Stomach (tissue), 19 donors: ENCODE measurements at places on chromosomes 1 and 21.
A peak's percentile ranks its signal among the peaks of the same experiment; 100 is the strongest.

DNA sequence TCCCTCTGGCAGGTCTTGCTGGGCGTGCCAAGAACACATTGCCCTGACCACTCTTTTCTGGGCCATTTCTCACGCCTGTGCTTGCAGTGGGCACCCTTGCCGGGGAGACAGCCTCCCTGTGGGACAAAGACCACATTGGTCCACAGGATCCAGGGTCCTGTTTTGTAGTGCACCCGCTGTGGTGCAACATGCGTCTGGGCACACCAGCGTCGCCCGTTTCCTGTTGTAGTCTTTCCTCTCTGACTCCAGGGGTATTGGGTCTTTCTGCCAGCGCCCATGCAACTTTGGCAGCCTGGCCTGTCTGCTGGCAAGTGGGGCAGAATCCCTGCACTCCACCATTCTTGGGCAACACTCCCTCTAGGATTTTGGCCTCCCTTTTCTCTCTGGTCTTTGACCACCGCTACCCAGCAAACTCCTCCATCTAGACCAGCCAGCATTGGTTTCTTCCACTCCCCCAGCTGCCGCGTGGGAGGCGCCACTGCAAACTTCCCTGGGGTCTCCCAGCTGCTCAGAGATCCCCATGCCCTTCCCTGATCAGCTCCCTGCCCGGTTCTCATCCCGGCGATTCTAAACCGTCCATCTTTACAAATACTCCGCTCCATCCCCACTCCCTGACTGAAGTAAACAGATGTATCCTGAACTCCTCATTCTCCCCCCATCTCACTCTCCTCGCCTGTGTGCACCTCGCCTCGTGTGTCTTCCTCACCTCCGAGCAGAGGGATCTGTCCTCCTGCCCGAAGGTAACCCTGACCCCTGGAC, 1.2 kb upstream of the TPRG1L start:
- H3K27ac ChIP-seq, result no peak overlapping the region
- H3K36me3 ChIP-seq, result peaks cover 22% of the 10 kb centered on the region
- no peaks in the 10 kb centered on the region for H3K27me3 ChIP-seq
- DNase-seq, result no peak

DNA sequence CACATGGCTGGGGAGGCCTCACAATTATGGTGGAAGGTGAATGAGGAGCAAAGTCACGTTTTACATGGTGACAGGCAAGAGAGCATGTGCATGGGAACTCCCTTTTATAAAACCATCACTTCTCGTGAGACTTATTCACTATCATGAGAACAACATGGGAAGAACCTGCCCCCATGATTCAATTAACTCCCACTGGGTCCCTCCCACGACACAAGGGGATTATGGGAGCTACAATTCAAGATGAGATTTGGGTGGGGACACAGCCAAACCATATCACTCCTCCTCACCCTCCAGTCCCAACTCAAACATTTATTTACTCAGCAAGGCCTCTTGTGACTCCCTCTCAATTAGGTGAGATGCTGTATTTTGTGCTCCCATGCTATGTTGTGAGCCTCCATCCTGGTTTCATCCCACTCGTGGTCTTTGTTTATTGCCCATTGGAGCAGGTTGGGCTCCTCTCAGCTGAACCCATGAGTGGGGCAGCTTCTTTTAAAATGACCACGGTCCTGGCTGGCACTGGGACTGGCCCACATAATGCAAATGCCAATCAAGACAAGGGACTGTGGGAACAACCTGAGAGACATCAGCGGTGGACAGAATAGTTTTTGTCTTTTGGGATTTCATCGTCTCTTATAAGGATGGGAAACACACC, 28.8 kb downstream of the IRF2BP2 start:
- no peak for DNase-seq
- H3K27me3 ChIP-seq, result no peaks in the 10 kb centered on the region
- H3K4me1 ChIP-seq, result peaks cover 18% of the 10 kb centered on the region
- no peak overlapping the region for H3K4me3 ChIP-seq

DNA sequence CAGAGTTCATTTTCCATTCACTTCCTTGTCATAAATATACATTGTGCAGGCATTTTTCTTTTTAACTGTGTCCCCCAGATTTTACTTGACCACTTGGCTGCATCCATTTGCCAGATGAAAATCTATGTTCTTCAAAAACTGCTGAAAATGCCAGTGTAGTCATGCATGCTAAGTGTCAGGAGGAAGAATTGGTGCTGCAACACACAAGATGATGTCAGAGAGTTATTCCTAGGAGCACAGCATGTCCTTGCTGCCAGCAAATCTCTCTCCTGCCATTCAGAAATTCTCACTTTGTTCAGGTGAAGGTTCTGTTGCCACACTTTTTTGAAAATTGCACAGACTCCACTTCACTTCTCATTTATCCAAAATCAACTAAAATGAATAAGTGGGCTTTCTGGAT, 106.4 kb upstream of the MAGI3 start:
- no peaks in the 10 kb centered on the region for H3K27me3 ChIP-seq
- H3K27ac ChIP-seq, result no peak overlapping the region
- H3K36me3 ChIP-seq, result no peaks in the 10 kb centered on the region
- no peaks in the 10 kb centered on the region for H3K4me1 ChIP-seq
- H3K4me3 ChIP-seq, result no peak overlapping the region
- no peak for DNase-seq

GRCh38 chr1:182389619-182390047, 2.0 kb downstream of the GLUL start:
- H3K4me1 ChIP-seq, result peaks cover 56% of the 10 kb centered on the region
- H3K27me3 ChIP-seq, result no peaks in the 10 kb centered on the region
- peak overlapping the region; percentile 98 for H3K27ac ChIP-seq

DNA sequence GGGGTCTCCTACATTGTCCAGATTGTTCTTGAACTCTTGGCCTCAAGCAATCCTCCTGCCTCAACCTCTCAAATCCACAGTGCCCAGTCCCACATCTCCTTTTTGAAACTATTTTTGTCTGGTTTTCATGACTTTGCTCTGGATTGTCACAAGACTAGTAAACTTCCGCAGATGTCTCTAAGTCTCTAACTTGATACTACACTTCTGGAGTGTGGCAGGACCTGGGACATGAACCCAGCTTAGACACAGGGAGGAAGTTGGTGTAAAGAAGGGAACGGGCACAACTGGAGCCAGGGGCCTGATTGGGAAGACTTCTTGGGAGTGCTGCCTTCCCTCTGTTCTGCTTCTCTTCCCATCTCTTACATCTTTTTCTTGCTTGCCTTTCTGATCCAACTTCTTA, 16.2 kb upstream of the DISC1 start:
- no peak for DNase-seq
- H3K4me3 ChIP-seq, result no peak overlapping the region
- H3K4me1 ChIP-seq, result no peaks in the 10 kb centered on the region
- H3K36me3 ChIP-seq, result no peaks in the 10 kb centered on the region
- H3K27me3 ChIP-seq, result no peaks in the 10 kb centered on the region
- no peak overlapping the region for H3K27ac ChIP-seq

DNA sequence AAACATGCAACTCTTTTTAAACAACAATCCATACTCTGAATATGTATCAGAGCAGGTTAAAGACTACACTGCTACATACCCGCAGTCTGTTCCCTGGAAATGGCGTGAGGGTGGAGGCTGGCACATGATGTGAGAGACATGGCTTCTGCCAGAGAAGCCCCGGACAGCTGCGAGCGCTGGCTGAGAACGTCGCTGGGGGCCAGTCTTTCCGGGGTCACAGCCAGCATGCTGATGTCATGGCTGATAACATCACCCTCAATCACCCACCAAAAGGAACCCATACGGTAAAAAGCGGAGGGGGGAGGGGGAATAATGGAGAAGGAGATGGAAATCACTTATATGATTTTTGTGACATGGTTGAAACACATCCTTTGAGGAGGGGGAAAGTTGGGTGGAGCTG, 29.1 kb downstream of the C1orf198 start:
- H3K27me3 ChIP-seq, result no peaks in the 10 kb centered on the region
- H3K4me1 ChIP-seq, result peaks cover 7% of the 10 kb centered on the region
- H3K4me3 ChIP-seq, result no peak overlapping the region
- no peak for DNase-seq
- H3K36me3 ChIP-seq, result peaks cover 66% of the 10 kb centered on the region

DNA sequence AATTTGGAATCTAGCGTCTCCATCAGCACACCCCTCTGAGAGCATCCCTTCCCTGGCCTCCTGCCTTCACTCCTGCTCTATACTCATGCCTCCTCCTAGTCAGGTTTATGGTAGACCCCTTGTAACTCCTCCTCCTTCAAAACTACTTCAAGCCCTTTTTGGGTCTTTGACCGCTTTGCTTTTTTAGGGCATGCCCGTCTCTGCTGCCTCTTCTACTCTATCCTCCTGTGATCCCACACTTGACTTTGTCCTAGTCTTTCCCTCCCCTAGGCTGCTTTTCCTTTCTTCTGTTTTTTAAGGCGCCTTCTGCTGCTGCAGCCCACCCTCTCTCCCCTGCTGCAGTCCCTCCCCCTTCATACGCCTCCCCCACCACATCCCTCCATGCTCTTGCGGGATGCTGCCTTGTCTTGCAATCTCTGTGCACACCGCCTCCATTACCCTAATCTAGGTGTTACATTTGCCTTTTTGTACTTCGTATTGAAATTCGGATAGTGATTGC, 1.5 kb downstream of the SNX27 start:
- H3K4me3 ChIP-seq, result peak overlapping the region; percentile 92
- no peaks in the 10 kb centered on the region for H3K27me3 ChIP-seq
- H3K36me3 ChIP-seq, result no peaks in the 10 kb centered on the region
- peak overlapping the region; percentile 93 for H3K27ac ChIP-seq
- peaks cover 60% of the 10 kb centered on the region for H3K4me1 ChIP-seq
- DNase-seq, result no peak

DNA sequence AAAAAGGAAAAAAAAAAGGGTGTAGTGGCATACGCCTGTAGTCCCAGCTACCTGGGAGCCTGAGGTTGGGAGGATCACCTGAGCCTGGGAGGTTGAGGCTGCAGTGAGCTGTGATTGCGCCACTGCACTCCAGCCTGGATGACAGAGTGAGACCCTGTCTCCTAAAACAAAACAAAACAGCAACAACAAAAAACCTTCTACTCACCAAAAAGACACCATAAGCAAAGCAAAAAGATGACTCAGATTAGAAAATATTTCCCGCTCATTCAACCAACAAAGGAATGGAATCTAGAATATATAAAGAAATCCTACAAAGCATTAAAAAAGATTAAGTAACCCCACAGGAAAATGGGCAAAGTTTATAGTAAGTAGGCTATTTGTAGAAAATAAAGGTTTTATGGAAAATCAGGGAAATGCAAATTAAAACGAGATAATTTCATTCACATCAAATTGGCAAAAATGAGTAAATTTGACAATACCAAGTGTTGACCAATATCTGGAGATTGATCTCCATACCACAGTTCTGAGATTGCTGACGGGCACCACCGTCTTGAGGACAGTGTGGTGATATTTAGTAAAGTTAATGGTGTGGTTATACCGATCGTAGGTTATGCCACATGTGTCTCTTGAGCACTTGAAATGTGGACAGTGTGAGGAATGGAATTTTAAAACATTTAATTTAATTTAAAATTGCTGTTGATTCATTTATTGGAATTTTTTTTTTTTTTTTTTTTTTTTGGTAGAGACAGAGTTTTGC, 54.0 kb downstream of the PIK3CD start:
- peaks cover 8% of the 10 kb centered on the region for H3K36me3 ChIP-seq
- DNase-seq, result no peak
- H3K27ac ChIP-seq, result no peak overlapping the region
- no peaks in the 10 kb centered on the region for H3K4me1 ChIP-seq
- no peaks in the 10 kb centered on the region for H3K27me3 ChIP-seq

DNA sequence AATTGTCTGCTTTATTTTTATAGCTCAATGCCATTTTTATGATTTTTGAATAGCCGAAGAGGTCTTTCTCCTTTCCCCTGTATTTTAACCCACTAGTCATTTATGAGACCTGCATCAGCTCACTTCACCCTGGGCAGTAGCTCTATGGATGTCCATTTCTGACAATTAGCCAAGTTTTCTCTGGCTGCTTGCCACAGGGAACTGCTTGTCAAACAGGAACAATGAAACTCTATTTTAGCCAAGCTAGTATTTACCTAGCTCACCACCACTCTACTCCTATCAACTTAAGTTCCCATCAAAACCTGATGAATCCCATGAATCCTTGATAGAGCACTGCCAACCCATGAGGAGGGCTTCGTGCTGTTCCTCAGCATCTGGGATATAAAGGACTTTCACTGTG, 406.7 kb downstream of the RWDD3 start:
- DNase-seq, result peak; percentile 67
- no peaks in the 10 kb centered on the region for H3K36me3 ChIP-seq
- no peaks in the 10 kb centered on the region for H3K27me3 ChIP-seq
- no peak overlapping the region for H3K4me3 ChIP-seq
- peaks cover 7% of the 10 kb centered on the region for H3K4me1 ChIP-seq
- no peak overlapping the region for H3K27ac ChIP-seq

DNA sequence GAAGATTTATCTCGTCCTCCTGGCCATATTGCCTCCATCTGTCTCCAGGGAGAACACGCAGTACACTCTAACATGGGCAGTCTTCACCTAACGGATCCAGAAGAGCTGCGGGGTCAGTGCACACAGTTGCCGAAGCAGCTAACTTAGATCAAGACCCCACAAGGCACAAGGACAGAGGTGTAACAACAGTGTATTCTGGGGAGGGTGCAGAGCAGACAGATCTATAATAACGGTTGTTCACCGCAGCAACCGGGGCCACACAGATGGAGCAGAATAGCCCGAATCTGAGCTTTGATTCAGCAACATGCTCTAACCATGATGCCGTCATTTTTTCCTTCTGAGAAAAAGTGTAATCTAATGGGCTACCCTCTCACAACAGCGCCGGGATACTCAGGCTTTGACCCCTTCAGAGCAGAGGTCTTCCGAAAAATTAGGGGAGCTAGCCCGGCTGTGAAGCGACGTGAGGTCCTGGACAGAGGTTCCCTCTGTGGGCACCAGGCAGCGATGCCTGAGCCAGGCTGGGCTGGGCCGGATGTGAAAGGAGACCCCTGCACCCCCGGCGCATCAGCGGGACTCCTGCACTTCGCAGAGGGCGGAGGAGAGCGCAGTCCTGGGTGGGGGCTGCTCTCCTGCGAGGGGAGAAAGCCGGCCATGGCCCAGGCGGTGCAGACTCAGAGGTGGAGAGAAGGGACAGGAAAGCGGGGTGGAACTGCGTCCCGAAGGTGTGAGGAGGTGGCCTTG, 57.5 kb downstream of the BCL9 start:
- H3K4me3 ChIP-seq, result peak overlapping the region; percentile 69
- peak; percentile 29 for DNase-seq
- peak overlapping the region; percentile 93 for H3K27ac ChIP-seq

GRCh38 chr1:9539829-9540550, 725 bp downstream of the SLC25A33 start:
- H3K27me3 ChIP-seq, result no peaks in the 10 kb centered on the region
- peak overlapping the region; percentile 98 for H3K27ac ChIP-seq
- H3K4me1 ChIP-seq, result peaks cover 21% of the 10 kb centered on the region
- H3K4me3 ChIP-seq, result peak overlapping the region; percentile 77
- peak; percentile 57 for DNase-seq
- H3K36me3 ChIP-seq, result no peaks in the 10 kb centered on the region

GRCh38 chr1:82090104-82090503, 289.4 kb downstream of the ADGRL2 start:
- DNase-seq, result no peak
- no peaks in the 10 kb centered on the region for H3K36me3 ChIP-seq
- H3K4me3 ChIP-seq, result no peak overlapping the region
- H3K4me1 ChIP-seq, result no peaks in the 10 kb centered on the region

- no peak overlapping the region for H3K4me3 ChIP-seq
- no peak for DNase-seq
- peaks cover 3% of the 10 kb centered on the region for H3K27me3 ChIP-seq
- no peaks in the 10 kb centered on the region for H3K4me1 ChIP-seq
- no peak overlapping the region for H3K27ac ChIP-seq
Observed at GRCh38 chr1:12811409-12811784, 19.8 kb downstream of the PRAMEF11 start.

- H3K27me3 ChIP-seq, result no peaks in the 10 kb centered on the region
- no peaks in the 10 kb centered on the region for H3K4me1 ChIP-seq
- H3K27ac ChIP-seq, result no peak overlapping the region
- no peak overlapping the region for H3K4me3 ChIP-seq
- DNase-seq, result peak; percentile 18
Observed at GRCh38 chr21:25836396-25836795, 101.6 kb downstream of the GABPA start.
